ENCODE measurements at places on chromosomes 16 and 17. TPM values are rescaled to one million over a fixed set of nuclear protein-coding genes. Genes with fewer than 3 reads are reported as not detected.

The DNAAF8 gene
- total RNA-seq: not detected

The CD300LF gene
- not detected for total RNA-seq

The GRAPL gene
- total RNA-seq: 5.9 TPM

The FBXL16 gene
- total RNA-seq: 6.3 TPM

The NXPH3 gene
- total RNA-seq: not detected

The GNG13 gene
- not detected for total RNA-seq

The TRAF7 gene
- 70.4 TPM for total RNA-seq

The C16orf96 gene
- total RNA-seq: not detected

GRCh38 chr17:73301369-73301768, 10.4 kb downstream of the CDC42EP4 start:
- DNase-seq: no peak

- no peak for DNase-seq
These were observed 744 bp upstream of the NF1 start for GRCh38 chr17:31093866-31094599.

GRCh38 chr16:3295783-3296182, 9.4 kb downstream of the TIGD7 start:
- no peak for DNase-seq

DNA sequence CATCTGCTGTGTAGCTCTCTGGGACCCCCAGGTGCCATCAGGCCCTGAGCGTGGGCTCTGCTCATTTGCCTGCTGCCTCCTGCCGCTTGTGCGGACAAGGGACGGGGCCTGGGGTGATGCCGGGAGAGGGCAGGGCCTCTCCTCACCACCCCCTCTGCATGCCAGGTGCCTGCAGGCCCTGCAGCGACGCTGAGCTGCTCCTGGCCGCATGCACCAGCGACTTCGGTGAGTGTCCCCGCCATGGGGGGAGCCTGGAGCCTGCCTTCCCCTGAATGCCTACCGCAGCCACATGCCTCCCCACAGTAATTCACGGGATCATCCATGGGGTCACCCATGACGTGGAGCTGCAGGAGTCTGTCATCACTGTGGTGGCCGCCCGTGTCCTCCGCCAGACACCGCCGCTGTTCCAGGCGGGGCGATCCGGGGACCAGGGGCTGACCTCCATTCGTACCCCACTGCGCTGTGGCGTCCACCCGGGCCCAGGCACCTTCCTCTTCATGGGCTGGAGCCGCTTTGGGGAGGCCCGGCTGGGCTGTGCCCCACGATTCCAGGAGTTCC, 1.9 kb downstream of the METRN start:
- DNase-seq: no peak

GRCh38 chr17:59024916-59025315, 81.8 kb downstream of the TRIM37 start:
- DNase-seq: no peak

- no peak for DNase-seq
These were observed 1.5 kb upstream of the MYH10 start for GRCh38 chr17:8632061-8632460.

GRCh38 chr17:63993368-63993985, 4.7 kb upstream of the PRR29 start:
- no peak for DNase-seq

DNA sequence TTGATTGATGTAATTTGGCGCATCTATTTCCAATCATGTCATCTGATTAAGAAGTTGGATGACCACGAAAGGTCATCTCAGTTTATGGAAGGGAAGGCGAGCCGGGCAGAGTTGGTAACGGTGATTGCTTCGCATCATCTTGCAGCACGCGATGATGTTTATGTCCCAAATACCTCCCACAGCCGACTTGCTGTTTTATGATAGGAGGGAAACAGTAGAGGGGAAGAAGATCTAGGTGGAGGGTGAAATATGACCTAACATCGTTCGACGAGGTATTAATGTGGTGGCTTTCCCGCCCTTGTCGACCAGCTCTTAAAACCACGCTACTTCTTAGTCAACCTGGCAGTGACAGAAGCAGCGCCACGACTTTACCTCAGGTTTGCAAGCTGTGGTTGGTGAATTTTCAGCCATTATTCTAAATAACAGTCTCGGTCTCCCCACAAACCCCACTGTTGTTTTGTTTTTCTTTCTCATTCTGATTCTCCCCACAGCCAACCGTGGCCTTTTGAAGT, 805 bp upstream of the TANC2 start:
- peak; percentile 43 for DNase-seq

DNA sequence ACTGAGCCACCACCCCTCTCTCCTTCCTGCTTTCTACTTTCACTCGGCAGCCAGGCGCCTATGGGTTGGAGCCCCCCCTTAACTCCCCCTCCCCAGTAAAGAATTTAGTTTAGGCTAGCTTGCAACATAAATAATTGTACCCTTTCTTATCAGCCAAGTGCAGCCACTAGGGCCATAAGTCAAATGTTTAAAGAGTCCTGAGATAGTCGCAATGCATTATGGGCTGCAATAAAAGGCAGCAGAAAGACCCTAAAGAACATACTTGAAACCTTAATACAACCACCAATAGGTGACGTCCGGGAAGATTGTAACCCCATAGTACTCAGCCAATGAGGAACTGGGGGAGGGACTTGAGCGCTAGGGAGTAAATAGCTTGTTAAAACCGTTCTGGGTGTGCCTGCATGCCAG, 40.5 kb downstream of the C16orf82 start:
- DNase-seq: no peak

- DNase-seq: no peak
These were observed 4.0 kb downstream of the MYBBP1A start for GRCh38 chr17:4551141-4551540.

DNA sequence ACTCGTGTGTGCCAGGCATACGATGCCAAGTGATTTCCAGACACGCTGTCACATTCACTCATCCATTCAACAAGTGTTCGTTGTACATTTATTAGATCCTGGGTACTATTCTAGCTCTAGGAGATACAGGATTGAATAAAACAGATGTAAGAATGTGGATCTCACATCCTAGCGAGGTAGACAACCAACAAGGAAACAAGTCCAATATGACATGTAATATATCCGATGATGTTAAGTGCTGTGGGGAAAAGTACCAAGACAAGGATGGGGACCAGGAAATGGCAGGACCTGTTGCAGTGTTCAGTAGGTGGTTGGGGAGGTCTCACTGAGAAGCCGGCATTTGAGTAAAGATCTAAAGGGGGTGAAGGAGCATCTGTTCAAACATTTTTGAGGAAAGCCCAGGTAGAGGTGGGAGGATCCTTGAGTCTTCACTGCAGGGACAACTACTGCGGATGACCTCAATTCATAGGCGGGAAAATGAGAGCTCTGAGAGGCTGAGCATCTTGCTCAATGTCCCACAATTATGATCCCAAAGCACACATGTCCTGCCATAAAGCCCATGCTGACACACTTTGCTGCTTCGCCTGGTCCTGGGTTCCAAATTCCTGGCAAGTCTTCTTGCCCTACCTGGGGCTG, 129.4 kb downstream of the ASIC2 start:
- DNase-seq: no peak

- no peak for DNase-seq
These were observed 317.4 kb upstream of the TNRC6C start for GRCh38 chr17:77640916-77641605.

DNA sequence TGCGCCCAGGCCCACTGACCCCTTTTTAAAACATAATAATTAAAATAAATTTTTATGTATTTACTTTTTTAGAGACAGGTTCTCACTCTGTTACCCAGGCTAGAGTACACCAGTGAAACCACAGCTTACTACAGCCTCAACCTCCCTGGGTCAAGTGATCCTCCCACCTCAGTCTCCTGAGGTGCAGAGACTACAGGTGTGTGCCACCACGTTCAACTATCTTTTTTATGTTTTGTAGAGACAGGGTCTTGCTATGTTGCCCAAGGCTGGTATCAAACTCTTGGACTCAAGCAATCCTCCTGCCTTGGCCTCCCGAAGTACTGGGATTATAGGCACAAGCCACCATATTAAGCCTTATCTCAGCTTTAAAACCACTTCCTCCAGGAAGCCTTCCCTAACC, 56.1 kb upstream of the BCAR1 start:
- no peak for DNase-seq

GRCh38 chr17:55730808-55731207, 8.1 kb upstream of the TMEM100 start:
- DNase-seq: no peak

DNA sequence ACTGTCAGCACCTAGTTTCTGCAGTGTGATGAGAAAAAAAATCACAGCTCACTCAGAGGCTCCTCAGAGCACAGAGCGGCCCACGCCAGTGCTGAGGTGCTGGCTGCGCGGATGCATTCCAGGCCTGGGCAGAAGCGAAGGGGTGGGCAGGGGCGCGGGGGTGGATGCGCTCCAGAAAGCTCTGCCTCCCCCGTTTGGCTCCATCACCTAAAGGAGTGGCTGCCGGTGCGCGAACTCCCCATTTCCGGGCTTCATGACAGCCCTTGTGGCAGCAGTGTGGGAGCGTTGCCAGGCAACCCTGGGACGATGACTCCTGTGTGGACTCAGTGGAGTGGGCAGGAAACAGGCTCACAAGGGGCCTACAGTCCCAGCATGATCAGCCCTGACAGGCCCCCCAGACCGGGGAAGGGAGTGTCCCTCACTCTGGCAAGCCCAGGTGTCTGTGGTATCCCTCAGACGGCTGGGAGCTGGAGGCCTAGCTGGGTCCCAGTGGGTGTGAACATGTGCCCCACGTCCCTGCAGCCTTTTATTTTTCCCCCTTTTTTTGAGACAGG, 32.8 kb upstream of the NUDT16L1 start:
- peak; percentile 60 for DNase-seq

GRCh38 chr16:70738083-70738977, 52.5 kb upstream of the MTSS2 start:
- DNase-seq: no peak

GRCh38 chr16:17571499-17572093, 100.8 kb upstream of the XYLT1 start:
- no peak for DNase-seq

GRCh38 chr16:18039931-18040330, 296.6 kb downstream of the NPIPA8 start:
- DNase-seq: no peak
